Left lung (tissue), 14 donors: ENCODE measurements at places on chromosomes 6 and 20.

DNA sequence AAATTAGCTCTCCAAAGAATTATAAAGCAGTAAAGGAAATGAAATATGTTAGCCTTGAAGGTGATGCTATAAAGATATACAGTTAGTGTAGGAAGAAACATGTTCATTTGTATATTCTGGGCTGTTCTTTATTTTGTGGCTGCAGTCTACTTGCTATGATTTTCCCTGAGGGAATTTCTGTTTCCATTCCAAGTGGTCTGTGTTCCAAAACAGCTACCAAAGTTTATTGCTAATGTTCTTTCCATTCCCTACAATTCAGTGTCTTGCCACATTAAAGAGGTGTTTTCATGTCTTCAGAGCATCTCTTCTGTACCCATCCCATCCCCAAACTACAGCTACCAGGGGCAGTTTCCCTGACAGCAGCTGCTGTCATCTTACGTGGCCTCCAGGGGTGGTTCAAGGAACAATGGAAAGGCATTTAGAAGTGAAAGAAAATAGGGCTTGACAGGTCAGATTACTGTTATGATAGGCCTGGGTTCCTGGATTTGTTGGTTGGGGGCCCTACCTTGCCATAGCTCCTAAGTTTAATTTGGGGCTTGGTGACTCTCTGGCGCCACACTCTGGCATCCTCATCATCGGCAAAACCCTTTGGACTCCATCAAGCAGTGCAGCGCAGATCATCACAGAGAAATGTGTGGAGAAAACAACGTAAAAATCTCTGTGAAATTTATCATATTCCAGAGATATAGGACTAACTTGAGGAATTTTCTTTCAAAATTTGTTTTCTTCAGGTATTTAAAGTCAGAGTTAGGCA lies 33.8 kb upstream of the AIG1 start:
- no peak overlapping the region for H3K27ac ChIP-seq
- DNase-seq = no peak
- H3K27me3 ChIP-seq = no peaks in the 10 kb centered on the region
- H3K4me3 ChIP-seq = no peak overlapping the region
- H3K36me3 ChIP-seq = no peaks in the 10 kb centered on the region
- no peaks in the 10 kb centered on the region for H3K4me1 ChIP-seq

DNA sequence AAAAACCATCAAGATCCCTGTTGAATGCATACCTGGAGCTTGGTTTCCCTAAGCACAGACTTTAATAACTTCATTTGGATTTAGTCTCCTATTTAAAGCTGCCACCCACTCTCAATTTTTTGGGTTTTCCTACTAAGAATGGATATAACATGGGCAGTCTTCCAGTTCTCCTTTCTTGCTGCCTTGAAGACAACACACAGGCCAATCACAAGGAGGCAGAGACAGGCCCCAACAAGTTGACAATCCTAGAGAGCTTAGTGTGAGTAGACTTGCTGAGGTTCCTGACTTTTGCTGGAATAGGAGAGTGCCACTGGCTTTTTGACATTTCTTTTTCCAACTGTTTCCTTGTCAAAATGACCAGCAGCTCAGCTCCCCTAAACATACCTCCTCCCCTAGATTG lies 112.3 kb upstream of the ESR1 start:
- H3K27ac ChIP-seq = no peak overlapping the region
- no peaks in the 10 kb centered on the region for H3K36me3 ChIP-seq
- H3K27me3 ChIP-seq = no peaks in the 10 kb centered on the region
- DNase-seq = no peak
- no peaks in the 10 kb centered on the region for H3K4me1 ChIP-seq

DNA sequence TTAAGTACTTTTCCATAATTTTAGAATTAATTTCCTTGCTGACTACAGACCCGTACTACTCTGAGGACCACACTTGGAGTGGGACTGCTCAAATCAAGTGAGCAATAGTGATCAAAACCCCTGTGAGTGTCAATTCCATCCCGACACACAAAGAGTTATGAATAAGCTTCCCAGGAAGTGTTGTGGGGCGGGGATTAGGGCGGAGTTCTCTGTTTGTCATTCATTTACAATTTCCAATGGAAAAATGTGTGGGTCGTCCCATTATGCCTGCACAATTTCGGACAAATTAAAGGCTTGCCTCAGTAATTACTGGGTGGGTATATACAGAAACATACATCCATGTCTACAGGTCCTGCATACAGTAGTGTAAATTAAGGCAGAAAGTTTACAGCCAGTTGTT lies 84.2 kb downstream of the ISM1 start:
- H3K4me3 ChIP-seq = no peak overlapping the region
- DNase-seq = no peak
- no peaks in the 10 kb centered on the region for H3K27me3 ChIP-seq
- no peak overlapping the region for H3K27ac ChIP-seq
- H3K36me3 ChIP-seq = no peaks in the 10 kb centered on the region

- no peak overlapping the region for H3K27ac ChIP-seq
- no peaks in the 10 kb centered on the region for H3K4me1 ChIP-seq
- H3K27me3 ChIP-seq = no peaks in the 10 kb centered on the region
- no peak overlapping the region for H3K4me3 ChIP-seq
- H3K36me3 ChIP-seq = no peaks in the 10 kb centered on the region
Observed at GRCh38 chr6:21840428-21840827, 246.9 kb downstream of the SOX4 start.

GRCh38 chr6:159762681-159763293 lies 942 bp downstream of the ACAT2 start:
- H3K27ac ChIP-seq = peak overlapping the region; percentile 96
- peak overlapping the region; percentile 87 for H3K4me3 ChIP-seq
- H3K36me3 ChIP-seq = peaks cover 64% of the 10 kb centered on the region
- H3K4me1 ChIP-seq = peaks cover 40% of the 10 kb centered on the region
- no peaks in the 10 kb centered on the region for H3K27me3 ChIP-seq

- no peak for DNase-seq
- no peak overlapping the region for H3K4me3 ChIP-seq
- no peak overlapping the region for H3K27ac ChIP-seq
- no peaks in the 10 kb centered on the region for H3K27me3 ChIP-seq
- no peaks in the 10 kb centered on the region for H3K4me1 ChIP-seq
Observed at GRCh38 chr20:53837126-53837826, 233.1 kb downstream of the BCAS1 start.
